ENCODE measurements at places on chromosomes 1 and 21. TPM values are rescaled to one million over a fixed set of nuclear protein-coding genes. Genes with fewer than 3 reads are reported as not detected.

DNA sequence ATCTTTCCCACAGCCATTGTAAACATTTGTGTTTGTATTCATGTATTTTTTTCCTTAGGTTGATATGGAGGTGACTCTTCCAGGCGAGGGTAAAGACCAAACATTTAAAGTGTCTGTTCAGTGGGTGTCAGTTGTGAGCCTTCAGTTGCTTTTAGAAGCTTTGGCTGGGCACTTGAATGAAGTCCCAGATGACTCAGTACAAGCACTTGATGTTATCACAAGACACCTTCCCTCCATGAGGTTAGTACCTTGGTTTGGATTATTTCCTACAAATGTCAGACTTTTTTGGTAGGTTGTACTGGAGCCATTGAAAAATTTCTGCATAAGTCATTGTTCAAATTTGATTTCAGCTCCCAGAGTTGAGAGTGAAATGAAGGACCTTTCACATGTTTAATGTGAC, 17.4 kb downstream of the AGO4 start:
- no peak for DNase-seq

- DNase-seq, result no peak
These were observed 35.0 kb upstream of the VWA5B1 start for GRCh38 chr1:20255666-20256065.

CTH gene
- 3.7 TPM for polyA plus RNA-seq

SUSD4 gene
- 1.2 TPM for polyA plus RNA-seq

BEST4 gene
- 0.07 TPM for polyA plus RNA-seq

DNA sequence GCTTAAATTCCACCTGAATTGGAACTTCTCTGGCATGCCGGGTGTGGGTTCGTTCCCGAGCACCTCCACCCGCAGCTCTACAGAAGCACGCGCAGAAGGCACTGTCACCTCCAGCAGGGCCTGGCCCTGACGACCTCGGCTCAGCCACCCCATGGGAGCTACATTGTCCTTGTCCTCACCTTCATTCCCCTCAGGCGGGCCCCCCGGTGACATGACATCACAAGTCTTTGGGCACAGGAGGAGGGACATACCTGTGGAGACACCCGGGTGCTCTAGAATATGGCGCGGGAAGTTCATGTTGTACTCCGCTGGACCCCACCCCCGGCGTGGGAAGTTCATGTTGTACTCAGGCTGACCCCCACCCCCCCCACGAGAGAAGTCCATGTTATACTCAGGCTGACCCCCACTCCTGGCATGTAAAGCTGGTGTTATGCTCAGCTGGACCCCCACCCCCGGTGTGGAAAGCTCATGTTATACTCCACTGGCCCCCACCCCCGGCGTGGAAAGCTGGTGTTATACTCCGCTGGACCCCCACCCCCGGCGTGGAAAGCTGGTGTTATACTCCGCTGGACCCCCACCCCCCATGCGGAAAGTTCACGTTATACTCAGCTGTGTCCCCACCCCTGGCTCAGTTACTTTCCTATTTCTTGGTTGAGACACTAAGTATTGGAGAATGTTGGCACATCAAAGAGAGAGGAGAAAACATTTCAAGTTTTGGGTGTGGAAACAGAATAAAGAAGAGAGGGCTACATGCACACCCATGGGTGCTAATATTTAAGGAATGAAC, 37.6 kb downstream of the UMODL1 start:
- no peak for DNase-seq

- DNase-seq, result no peak
These were observed 34.5 kb downstream of the CTNNBIP1 start for GRCh38 chr1:9875636-9876000.

GRCh38 chr21:43352568-43353281, 74.2 kb downstream of the SIK1 start:
- DNase-seq, result no peak

All from foreskin keratinocyte (primary cell).